ENCODE measurements at places on chromosomes 6 and 20.

DNA sequence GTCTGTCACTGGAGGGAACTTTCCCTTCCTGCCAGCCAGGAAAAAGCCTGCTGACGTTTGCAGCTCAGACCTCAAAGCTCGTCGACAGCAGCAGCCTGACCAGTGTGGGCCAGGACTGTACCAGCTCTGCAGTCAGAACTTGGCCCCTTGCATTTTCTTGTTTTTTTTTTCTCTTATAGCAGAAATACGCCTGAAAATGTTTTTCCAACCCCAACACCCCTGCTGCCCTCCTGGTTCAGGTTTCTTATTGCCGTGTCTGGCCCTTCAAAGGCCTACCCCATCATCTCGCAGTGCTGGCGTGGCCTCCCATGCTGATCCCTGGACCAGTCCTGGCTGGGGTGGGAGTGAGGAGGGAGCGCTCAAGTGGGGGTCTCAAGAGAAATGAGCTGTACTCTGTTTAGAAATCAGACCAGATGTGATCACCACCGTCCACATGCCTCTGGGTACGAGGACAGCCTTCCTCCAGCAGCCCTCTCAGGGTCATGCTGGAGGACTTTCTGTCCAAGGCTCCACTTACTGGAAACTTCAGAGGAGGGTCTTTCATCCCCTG, 169.0 kb downstream of the FOXC1 start:
- DNase-seq = no peak

DNA sequence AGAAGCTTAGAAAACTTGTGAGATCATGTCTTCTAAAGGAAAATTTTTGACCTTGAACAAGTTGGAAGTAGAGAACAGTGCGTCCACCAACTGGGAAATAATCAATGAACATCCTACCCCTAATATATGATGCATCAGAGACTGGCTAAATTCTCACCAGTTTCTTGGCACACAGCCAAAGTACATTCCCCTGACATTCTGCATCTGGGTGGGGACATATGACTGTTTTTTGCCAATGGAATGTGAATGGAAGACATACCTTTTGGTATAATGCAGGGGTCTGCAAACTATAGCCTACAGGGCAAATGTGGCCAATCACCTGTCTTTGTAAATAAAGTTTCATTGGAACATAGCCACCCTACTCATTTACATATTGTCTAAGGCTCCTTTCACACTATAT, 84.7 kb downstream of the HAO1 start:
- no peak for DNase-seq

DNA sequence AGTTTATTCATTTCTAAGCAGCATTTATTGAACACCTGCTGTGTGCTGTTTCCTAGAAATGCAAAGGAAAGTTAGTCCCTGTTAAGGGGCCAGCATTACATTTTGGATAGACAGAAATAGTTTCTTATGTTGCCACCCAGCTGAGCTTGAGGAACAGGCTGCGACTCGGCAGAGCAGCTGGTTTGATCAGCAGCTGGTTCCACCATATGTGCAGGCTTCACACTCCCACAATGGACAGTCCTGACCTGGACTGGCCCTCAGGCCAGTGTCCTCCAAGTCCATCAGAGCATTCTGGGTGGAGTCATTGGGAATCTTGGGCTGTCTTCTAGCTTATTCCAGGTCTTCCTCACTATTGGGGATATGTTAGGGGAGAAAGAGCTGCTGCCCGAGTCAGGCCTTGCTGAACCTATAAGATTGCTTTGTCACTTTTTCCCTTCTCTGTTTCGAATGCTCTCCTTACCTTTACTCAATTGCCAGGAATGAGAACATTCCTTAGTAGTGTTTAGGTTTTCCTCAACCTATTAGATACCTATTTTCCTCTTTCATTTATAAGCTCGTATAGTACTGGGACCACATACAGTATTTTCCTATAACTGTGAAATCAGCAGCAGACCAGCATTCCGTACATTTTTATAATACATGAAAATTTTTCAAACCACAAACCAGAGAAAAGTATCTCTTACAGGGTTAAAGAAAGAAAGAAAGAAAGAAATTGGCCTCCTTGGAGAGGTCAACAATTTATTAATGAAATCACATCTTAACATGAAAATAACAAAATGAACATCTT, 203.0 kb downstream of the FARS2 start:
- DNase-seq = no peak

GRCh38 chr6:18165751-18166150, 10.5 kb downstream of the KDM1B start:
- DNase-seq = no peak

- no peak for DNase-seq
Observed at GRCh38 chr20:23279836-23280235, 70.8 kb upstream of the NXT1 start.

DNA sequence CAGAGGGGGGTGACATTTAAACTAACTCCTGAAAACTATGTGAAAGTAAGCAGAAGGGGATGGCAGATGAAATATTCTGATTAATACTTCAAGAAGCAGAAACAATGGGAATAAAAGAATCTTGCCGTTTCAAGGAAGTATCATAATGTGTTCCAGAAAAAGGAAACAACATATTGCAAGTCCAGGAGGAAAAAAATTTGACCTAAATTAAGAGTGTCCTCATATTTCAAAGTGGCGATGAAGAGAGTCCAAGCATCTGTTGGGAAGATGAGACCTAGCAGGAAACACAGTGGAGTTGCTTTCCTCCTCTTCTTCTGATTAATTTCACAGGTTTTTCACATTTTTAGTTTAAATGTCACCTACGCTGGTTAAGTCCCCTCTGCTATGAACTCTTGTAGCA, 45.6 kb upstream of the TNFAIP3 start:
- no peak for DNase-seq

- no peak for DNase-seq
Observed at GRCh38 chr20:51125780-51126179, 102.9 kb upstream of the KCNG1 start.

GRCh38 chr6:92337571-92337970, 1081.8 kb downstream of the EPHA7 start:
- no peak for DNase-seq

DNA sequence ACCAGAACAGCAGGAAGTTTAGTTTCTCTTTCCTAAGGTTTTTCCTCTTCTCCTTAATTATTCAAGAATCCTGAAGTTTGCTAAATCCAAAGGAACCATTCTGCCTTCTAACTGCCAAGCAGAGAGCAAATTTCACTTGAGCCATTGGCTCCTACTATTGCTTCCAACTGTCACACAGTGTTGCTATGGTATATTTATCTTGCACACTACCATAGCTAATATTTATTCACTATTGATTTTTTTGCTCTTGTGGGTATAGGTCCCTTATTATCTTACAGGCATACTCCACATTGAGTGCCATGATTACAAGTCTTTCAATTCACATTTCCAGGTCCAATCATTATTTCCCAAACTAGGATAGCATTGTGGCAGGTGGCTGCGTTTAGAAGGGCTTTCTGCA, 266.7 kb upstream of the FLRT3 start:
- no peak for DNase-seq

DNA sequence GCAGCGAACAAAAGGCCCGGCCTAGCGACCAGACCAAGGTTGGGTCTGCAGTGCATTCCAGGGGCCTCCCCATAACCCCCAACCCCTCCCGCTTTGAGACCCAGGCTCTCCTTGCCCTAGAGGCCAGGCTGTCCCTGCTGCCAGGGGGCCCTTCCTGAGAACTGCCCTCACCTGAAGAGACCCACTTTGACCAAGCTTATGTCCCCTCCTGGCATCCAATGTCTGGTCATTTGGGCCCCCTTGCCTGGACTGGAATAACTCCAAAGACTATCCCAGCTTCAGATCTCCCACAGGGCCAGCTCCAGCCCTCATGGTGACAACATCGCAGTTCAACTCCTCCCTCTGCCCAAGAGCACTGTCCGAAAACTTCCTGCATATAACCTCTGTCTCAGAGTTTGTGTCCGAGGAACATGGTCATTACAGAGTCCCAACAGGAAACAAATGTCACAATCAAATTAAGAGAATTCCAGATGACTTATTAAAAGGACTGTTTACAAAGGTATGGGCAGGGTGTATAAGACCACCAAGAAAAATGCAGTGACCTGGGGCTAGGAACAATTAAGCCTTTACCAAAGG, 125.0 kb downstream of the BANF2 start:
- DNase-seq = no peak

- no peak for DNase-seq
Observed at GRCh38 chr20:48816282-48817205, 11.3 kb downstream of the PREX1 start.

All from stimulated activated CD4-positive, alpha-beta T cell treated with anti-CD3 and anti-CD28 coated beads, Interleukin-12 subunit alpha, Interleukin-12 subunit beta, amount 100 ng/mL, for 4 hours (primary cell).